Muscle of back (tissue), 13 donors: ENCODE measurements at places on chromosomes 11 and 22. TPM values are rescaled to one million over a fixed set of nuclear protein-coding genes. Genes with fewer than 3 reads are reported as not detected.

DNA sequence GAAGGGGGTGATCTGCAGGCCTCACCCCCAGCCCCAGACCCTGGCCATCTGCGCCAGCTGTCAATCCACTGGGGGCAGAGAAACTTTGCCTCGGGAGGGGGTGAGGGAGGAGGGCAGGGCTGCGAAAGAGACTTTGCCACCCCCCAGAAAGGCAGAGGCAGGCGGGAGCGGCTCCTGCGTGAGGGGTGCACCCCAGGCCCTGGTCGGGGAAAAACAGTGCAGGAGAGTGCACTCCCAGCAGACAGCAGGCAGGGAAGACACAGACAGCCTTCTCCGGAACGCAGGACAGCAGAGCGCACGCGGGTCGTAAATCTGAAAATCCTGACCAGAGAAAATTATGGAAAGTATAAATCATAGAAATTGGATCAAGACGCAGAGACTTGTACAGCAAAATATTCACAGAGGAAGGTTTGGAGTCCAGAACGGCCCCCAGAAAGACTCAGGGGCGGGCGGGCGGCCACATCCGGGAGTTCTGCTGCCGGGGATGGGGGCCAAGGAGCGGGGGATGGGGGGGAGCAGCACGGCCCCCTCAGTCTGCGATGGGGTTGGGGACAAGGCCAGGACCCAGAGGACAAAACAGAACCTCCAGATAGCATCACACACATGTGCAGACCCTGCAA is 8.0 kb upstream of the MRPL23 start:
- peak; percentile 86 for DNase-seq

GRCh38 chr22:22565981-22566380 is 6.9 kb upstream of the PRAME start:
- no peak for DNase-seq

DNA sequence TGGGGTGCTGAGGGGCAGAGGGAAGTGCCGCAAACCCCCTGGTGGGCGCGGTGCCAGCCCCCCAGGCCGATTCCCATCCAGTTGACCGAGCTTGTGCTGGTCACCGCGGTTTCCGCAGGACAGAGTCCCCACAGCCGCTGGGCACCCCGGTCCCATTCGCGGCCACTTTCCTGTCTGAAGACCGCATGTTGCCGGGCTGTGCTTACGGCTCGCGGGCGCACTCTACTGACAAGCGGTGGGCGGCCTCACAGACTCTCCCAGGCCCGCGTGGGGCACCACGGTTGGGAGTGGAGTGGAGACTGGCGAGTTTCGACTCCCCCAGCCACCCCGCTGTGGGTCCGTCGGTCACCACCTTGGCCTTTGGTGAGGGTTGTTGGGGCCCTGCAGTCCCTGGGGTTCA is 648 bp upstream of the H19 start:
- DNase-seq = no peak

Gene HSCB
- 18.9 TPM for polyA plus RNA-seq

DNA sequence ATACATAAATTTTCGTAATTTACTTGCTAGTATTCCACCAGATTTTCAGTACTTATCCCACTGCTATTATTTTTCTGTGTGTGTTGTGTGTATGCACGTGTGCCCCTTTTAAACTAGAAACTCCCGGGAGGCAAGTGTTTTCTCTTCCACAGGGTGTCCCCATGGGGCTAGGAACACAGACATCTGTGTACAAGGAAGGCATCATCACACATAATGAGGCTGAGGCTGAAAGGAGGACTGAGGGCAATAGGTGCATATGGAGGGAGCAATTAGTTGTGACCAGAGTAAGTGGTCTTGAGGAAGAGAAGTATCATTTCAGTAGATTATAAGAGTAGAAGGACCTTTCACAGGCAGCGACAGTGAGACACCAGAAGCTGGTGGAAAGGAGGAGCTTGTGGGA is 2.1 kb upstream of the DPAGT1 start:
- DNase-seq = no peak

Gene KCNE3
- polyA plus RNA-seq = 1.8 TPM

Gene TSPAN32
- 5.4 TPM for polyA plus RNA-seq

- DNase-seq = no peak
Measured at GRCh38 chr11:57462597-57462996, 2.3 kb downstream of the RTN4RL2 start.

Gene CWF19L2
- 10.1 TPM for polyA plus RNA-seq

DNA sequence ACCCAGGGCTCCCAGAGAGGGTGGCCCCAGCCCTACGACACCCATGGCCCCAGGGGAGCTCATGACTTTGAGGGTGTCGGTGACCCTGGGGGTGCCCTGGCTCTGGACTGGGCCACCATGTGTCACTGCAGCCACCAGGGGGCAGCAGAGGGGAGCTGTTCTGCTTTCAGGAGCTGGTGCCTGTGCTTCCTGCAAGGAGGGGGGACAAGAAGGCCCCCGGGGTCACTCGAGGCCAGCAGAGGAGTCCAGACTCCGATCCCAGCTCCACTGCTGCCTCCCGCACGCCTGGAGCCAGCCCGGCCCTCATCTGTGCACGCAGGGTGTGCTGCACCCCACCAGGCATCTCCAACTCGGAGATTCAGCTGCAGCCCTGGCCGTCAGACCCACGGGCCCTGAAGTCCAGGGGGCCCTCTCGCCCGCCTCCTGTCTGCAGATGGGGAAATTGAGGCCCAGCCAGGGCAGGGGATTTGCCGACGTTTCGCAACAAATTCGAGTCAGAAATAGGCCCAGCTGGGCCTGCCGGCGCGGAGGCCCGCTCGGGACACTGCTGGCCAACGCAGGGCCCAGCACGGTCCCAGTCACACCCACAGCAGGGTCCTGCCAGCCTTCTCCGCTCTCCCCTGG is 29.5 kb upstream of the WNT7B start:
- DNase-seq = peak; percentile 88

Gene GRIK4
- 0.18 TPM for polyA plus RNA-seq

- DNase-seq = no peak
Measured at GRCh38 chr22:23781511-23782183, 5.1 kb upstream of the SMARCB1 start.

DNA sequence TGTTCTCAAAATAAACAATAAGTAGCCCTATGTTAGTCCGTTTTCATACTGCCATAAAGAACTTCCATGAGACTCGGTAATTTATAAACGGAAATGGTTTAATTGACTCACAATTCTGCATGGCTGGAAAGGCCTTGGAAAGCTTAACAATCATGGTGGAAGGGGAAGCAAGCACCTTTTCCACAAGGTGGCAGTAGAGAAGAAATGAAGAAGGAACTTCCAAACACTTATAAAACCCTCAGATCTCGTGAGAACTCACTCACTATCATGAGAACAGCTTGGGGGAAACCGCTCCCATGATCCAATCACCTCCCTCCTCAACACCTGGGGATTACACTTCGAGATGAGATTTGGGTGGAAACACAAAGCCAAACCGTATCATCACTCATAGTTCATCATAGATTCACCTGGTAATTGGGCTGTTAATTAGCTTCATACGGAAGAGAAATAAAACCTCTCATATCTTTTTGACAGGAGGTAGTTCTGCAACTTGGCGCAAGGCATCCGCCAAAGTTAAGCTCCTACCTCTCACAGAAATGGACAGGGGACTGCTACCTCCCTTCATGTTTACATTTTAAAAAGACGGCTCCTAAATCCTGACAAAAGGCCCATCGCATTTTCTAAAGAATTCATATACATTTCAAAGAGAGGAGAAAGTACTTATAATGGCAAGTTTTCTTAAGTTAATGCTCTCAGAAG is 49.0 kb downstream of the MUC15 start:
- DNase-seq = no peak

- no peak for DNase-seq
Measured at GRCh38 chr11:126115127-126115495, 52.4 kb upstream of the CDON start.

Gene UBQLN3
- polyA plus RNA-seq = not detected

GRCh38 chr22:32636884-32637283 is 162.3 kb downstream of the FBXO7 start:
- DNase-seq = no peak

DNA sequence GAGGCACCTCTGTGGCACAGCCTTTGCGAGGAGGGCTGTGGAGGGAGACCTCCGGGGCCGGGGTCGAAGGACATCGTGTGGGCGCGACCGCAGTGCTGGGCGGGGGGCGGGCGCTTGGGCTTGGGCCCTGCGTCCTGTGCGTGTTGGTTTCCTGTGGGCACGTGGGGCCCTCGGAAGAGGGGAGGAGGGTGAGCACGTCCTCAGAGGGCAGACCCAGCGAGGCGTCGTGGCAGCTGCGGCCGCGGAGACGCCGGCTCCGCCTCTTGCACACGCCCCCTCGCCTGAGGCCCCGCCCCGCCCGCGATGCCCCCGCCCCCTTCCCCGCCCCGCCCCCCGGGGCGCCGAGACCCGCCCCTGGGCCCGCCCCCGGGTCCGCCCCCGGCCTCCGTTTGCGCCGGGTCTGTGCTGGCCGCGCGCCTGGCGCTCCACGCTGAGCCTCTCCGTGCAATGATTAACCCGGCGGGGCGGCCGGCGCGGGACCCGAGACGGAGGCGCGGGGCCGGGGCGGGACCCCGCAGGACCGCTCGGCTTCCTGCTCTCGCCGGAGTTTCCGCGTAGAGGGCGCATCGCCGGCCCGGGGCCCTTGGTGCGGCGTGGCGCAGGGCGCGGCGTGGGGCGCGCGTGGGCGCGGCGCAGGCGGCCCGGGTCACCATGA is at the start of gene PRR5:
PRR5 (plus strand) TSS at position 381 of the 655 bp plus-strand sequence; CDS start at position 652, 271 bp downstream.
- DNase-seq = peak; percentile 81

- no peak for DNase-seq
Measured at GRCh38 chr11:84930863-84931262, 696.3 kb downstream of the DLG2 start.

Gene ACTN3
- polyA plus RNA-seq = 84.8 TPM

DNA sequence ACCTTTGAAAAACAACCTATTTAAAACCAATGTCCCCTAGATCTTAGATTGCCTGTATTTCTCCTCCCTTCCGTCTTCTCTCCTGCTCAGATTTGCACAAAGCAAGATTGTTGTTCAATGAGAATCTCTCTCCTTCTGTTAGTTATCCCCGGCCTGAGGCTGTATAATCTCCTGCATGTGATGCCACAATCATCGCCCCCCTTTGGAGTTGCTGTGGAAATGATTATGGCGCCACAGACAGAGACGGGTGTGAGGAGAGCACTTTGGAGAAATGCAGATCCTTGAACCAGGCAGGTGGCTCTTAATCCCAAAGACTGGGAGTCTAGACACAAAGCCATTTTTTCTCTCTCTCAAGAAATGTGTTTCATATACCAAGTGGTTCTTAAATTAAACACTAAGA is 941.3 kb downstream of the OPCML start:
- DNase-seq = no peak

- DNase-seq = no peak
Measured at GRCh38 chr11:13228572-13228971, 49.0 kb upstream of the BMAL1 start.

Gene POU2AF2
- polyA plus RNA-seq = not detected

Gene OR5B21
- polyA plus RNA-seq = not detected
